ENCODE measurements at places on chromosomes 1 and 21.
A peak's percentile ranks its signal among the peaks of the same experiment; 100 is the strongest.

DNA sequence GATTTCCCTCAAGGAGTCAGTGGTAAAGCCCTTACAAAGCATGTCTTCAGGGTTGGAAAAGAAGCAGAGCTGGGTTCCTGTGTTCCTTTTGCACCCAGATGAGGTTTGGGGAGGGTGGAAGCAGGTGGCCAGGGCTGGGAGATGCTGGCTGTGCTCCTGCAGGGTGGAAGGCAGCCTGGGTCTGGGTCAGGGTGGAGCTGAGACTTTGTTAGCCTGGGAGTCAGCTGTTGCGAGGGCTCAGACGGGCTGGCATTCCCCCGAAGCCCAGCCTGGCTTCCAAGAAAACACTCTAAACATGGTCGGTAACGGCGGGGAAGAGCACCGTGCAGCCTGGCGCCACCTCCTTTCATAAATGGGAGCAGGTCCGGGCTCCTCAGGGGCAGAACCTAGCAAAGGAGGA lies 43.7 kb upstream of the EPS8L3 start:
- no peak for DNase-seq

GRCh38 chr1:40270152-40270834 lies 12.3 kb downstream of the ZMPSTE24 start:
- DNase-seq: no peak

GRCh38 chr1:167135281-167135840 lies 41.5 kb downstream of the STYXL2 start:
- no peak for DNase-seq

- DNase-seq: peak; percentile 56
Observed at GRCh38 chr1:33377013-33377412, 53.9 kb downstream of the PHC2 start.

Data from Jurkat, Clone E6-1 (cell line).